ENCODE measurements at places on chromosomes 12 and 14.

DNA sequence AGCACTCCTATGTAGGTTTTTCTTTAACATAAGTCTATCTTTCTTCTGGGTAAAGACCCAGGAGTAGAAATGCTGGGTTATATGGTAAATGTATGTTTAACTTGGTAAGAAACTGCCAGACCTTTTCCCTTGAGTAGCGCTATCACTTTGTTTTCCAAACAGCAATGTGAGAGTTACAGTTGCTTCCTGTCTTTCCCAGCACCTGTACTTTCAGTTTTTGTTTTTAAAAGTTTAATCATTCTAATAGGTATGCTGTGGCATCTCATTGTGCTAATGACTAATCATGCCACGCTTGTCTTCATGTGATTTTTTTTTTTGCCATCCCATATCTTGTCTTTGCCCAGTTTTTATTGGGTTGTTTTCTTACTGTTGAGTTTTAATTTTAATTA is 28.1 kb downstream of the GIT2 start:
- no peak overlapping the region for H3K4me3 ChIP-seq
- H3K4me1 ChIP-seq, result peaks cover 8% of the 10 kb centered on the region
- H3K36me3 ChIP-seq, result peaks cover 7% of the 10 kb centered on the region

DNA sequence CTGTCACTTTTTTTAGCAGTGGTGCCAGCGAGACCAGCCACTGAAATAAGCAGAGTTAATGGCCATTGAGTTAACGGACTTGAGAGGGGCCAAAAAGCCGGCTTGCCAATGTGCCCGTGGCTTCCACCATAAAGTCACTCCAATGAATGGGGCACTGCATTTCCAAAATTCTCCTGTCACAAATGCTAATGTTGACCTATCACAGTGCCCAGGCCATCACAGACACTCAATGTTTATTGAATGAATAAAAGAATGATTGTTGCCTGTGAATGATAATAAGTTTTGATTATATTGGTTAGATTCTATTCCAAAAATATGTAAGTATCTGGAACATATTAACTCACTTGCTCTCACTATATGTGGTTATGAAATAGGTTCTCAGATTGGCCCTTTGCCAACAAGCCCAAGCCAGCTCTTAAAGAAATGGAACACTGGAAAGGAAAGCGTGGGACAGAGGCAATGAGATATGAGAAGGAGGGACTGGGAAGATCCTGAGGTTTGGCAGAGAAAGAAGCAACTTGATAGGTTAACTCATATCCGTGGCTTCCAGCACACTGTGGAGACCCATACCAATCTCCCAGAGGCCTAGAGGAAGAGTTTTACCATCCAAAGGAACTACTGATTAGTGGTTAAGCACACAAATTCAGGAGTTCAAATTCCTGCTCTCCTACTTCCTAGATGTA is 108.7 kb downstream of the BTG1 start:
- no peak for DNase-seq
- no peaks in the 10 kb centered on the region for H3K36me3 ChIP-seq
- no peaks in the 10 kb centered on the region for H3K4me1 ChIP-seq
- no peak overlapping the region for H3K27ac ChIP-seq

- H3K4me3 ChIP-seq, result no peak overlapping the region
- H3K27me3 ChIP-seq, result no peaks in the 10 kb centered on the region
- H3K36me3 ChIP-seq, result no peaks in the 10 kb centered on the region
- DNase-seq, result no peak
- no peaks in the 10 kb centered on the region for H3K4me1 ChIP-seq
These were observed 211.0 kb downstream of the IPO8 start for GRCh38 chr12:30484658-30485057.

DNA sequence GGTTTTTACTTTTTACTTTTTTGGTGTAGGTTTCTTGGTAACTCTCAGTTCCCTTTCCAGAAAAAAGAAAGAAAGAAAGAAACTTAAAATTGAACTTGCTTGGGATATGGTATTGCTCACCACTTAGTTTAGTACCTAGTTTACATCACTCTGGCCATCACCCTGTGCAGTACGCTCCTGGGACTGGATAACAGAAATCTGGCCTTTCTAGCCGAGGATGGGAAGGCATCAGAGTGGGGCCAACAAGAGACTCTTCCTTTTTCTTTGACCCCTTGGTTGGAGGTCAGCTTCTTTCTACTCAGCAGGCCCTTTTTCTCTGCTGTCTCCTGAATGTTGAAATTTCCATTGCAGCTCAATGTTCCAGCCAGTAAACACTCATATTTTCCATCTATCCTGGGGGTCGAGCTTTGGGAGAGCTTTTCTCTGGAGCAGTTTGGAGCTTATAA is 156.6 kb downstream of the TGFB3 start:
- H3K4me1 ChIP-seq, result peaks cover 20% of the 10 kb centered on the region
- no peaks in the 10 kb centered on the region for H3K36me3 ChIP-seq
- no peaks in the 10 kb centered on the region for H3K27me3 ChIP-seq
- no peak overlapping the region for H3K27ac ChIP-seq
- DNase-seq, result no peak

DNA sequence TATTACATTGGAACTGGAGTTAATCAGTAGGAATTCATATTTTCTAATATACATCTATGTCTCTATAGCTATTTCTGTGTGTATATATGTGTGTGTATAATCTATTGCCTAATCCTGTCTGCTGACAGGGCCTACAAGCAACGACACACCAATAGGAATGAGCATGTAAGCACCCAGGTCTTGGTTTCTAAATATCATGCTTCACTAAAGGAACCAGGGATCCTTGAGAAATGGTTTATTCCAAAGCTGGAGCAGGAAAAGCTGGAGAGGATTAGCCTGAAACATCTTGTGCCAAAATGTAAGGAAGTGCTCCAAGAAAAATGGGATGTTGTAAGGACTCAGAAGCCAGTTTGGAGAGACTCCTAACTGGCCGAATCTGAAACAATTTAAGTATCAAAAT is 29.3 kb upstream of the LGALS3 start:
- peak overlapping the region; percentile 28 for H3K27ac ChIP-seq
- DNase-seq, result peak; percentile 20
- H3K36me3 ChIP-seq, result no peaks in the 10 kb centered on the region

Measured in colonic mucosa (tissue), 4 donors.